ENCODE measurements at places on chromosomes 4 and X. TPM values are rescaled to one million over a fixed set of nuclear protein-coding genes. Genes with fewer than 3 reads are reported as not detected.

DNA sequence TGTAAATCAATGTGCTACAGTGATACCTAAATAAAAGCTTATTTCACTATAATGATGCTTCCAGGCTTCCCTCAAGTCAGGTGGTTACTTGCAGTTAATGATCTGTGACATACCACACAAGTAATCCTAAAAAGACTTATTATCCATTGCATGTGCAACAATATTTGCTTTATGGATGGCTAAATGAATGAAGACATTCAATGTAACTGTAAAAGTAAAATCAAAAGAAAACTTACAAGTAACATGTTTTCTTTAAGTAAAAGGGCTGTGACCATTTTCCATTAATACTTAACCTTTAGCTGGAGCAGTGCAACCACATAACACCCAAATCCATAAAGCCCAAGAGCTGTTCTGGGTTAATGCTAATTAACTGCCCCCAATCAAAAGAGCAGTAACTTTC lies 42.6 kb downstream of the RAB28 start:
- DNase-seq: no peak

- DNase-seq: no peak
Measured at GRCh38 chrX:46330981-46331380, 214.2 kb downstream of the ZNF674 start.

DNA sequence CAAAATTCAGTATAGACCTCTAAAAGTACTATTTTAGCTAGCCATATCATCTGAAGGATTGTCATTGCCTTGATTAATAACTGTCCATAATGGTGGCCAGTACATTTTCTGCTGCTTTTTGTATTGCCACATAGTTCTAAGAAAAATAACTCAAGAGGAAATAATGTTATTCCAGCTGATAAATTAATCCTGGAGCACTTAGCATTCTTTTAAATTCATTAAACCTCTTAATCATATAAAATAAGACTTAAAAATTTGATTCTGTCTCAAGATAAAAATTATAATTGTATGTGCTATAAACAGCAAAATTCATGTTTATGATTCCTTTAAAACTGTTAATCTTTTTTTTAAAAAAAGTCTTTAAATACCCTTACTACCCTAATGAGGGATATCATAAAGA lies 12.7 kb downstream of the PTPN13 start:
- DNase-seq: no peak

GRCh38 chr4:65502131-65502701 lies 168.1 kb downstream of the EPHA5 start:
- DNase-seq: peak; percentile 83

- DNase-seq: no peak
Measured at GRCh38 chr4:99918656-99919055, 24.4 kb upstream of the LAMTOR3 start.

DNA sequence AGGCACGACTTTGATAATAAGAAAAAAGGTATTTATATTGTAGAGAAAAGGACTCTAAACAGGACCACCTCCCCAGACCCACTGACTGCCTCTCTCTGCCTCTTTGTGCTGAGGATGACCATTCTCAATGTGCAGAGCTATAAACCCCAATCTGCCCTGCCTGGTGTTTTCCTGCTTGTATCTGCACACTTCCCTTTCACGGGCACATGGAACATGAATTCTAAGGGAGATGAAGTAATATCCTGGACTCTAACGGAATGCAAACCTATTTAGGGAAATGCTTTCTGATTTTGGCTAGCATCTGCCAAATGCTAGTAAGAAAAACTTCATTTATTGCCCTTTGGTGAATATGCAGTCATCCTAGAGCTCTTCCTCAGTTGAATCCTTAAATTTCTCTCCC lies 2.4 kb downstream of the DIPK2B start:
- DNase-seq: no peak

- DNase-seq: no peak
Measured at GRCh38 chr4:182017038-182017437, 226.2 kb upstream of the TENM3 start.

GRCh38 chrX:36083256-36083655 lies 163.7 kb downstream of the CFAP47 start:
- no peak for DNase-seq

- DNase-seq: peak; percentile 9
Measured at GRCh38 chr4:42906891-42907759, 14.6 kb downstream of the GRXCR1 start.

DNA sequence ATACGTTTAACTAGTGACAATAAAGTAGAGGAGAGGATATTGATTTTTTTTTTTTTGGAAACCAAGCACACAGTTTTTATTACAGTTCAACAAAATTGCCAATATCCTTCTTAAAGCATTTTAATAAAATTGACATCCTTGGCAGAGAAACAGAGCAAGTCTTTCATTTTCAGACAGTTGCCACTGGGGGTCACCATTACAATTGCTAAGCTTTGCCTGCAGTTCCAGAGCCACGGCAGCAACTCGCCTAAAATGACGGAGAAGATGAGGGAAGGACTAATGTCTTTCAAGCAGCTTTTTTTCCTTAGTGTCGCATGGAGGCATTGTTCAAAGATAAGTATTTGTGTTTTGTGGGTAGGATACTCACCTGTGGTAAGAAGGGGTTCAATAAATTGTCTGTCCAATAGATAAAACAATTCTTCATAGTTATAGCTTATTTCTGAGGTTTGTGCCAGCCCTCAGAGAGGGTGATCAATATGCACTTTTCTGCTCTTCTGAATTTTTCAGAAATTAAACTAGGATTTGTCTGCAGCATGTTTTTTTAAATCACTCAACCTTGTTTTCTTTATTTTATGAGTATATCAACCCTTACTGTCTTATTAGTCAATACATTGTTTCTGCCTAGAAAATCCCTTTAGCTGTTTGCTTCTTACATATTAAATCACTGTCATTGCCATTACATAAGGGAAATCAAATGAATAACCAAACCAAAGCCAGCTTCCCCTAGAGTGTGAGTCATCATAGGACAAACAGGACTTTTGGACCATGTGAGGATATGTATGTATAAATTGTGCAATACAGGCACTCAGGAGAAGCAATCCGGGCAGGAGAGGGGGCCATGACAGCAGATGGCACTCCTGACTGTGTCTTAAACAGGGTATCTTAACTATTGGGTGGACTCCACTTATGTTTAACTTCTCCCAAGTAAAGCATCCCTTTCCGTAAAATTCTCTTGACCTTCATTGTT lies 508.1 kb upstream of the ARX start:
- DNase-seq: peak; percentile 68

DNA sequence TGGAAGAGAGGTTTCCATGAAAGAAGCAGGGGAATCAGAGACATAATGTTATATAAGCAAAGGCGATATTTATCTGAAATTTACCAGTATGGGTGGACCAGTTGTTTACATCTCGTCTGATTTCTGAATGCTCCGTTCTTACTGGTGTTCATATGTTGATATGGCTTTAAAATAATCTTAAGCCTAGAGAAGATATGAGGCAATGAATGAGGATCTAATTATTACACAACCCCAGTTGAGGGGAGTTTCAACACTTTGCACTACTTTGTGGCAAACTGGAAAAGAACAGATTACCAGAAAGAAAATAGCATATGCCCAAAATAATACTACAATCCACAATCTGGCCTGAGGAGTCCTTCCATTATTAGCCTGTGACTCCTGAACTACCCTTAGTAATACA lies 263.3 kb upstream of the MAGEB2 start:
- DNase-seq: no peak

GRCh38 chr4:144614850-144615585 lies 30.9 kb upstream of the HHIP start:
- no peak for DNase-seq

- DNase-seq: peak; percentile 9
Measured at GRCh38 chr4:95599777-95600400, 51.1 kb upstream of the UNC5C start.

GRCh38 chr4:42344749-42345148 lies 52.5 kb upstream of the SHISA3 start:
- DNase-seq: no peak

- no peak for DNase-seq
Measured at GRCh38 chrX:120517936-120518335, 42.8 kb downstream of the CUL4B start.

DNA sequence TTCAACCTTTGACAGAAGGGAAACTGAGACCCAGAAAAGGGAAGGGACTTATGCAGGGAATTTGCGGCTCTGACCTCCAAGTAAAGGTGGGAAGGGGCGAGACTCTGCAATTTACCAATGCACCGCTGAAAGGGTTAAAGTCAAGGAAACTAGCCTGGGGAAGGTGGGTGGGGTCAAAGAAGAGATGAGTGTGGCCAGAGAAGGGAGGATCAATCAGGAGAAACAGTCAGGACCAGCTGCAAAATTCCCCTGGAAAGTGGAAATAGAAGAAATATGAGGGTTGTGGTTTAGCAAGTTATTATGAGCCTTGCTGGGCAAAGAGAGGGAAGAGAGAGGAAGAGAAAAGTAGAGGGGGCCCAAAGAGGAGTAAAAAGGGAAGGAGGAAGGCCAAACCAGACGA lies 30.5 kb downstream of the STARD8 start:
- no peak for DNase-seq

DNA sequence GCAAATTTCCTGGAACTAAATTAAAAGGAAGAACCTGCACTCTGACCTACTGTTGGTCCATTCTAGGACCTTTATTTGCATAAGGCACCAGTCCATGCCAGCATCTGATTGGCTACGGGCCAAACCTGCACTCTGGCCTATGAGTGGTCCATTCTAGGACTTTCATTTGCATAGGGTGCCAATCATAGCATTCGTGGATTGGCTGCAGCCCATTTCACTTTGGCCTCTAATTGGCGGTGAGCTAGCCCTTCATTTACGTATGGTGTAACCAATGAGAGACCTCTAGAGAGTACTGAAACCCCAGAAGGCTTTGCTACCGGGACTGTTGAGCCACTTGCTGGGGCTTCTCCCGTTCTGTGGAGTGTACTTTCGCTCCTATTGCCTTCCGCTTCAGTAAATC lies 6.1 kb upstream of the RNF175 start:
- no peak for DNase-seq

- no peak for DNase-seq
Measured at GRCh38 chr4:24521544-24521943, 62.8 kb downstream of the DHX15 start.

DNA sequence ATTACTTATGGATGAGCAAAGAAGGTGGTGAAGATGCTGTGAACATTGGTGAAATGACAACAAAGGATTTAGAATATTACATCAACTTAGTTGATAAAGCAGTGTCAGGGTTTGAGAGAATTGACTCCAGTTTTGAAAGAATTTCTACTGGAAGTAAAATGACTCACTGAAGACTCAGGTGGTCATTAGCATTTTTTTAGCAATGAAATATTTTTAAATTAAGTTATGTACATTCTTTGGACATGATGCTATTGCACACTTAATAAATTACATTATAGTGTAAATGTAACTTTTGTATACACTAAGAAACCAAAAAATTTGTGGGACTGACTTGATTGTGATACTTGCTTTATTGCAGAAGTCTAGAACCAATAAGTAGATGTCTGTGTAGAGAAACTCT lies 56.9 kb downstream of the USO1 start:
- DNase-seq: no peak

DNA sequence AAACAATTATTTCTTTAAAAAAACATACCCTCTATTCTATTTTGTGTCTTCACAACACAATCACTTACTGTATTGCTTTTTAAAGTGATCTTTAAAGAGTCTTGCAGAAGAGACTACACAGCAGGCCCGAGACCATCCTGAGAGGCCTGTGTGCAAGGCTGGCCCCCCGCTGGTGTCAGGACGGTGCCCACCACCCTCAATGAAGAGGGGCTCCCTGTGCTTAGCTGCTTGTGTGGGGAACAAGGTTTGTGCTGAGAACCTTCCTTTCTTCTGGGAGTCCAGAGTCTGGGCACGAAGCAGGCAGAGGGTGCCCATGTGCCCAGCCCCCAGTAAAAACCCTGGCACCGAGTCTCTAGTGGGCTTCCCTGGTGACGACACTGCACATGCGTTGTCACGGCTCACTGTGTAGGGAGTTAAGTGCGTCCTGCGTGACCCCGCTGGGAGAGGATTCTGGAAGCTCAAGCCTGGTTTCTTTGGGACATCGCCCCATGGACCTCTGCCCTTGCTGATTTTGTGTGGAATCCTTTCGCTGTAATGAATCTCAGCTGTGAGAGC lies 22.0 kb downstream of the RGS12 start:
- no peak for DNase-seq

DNA sequence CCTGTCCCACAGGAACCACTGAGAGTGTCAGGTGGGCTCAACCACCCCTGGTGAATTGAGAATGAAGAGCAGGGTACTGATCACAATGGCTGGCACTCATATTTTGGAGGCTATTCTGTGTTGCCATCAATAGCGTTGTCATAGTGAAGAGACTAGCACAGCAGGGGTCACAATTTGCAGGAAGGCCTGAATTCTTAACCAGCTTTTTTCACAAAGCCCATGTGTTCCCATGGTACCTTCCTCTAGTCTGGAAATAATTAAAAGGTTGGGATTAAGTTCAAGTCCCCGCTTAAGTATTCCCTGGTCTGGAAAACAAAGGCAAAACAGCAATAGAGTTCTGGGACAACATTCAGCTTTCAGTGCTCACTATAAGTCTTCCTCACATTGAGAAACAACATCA lies 1051.7 kb downstream of the C4orf33 start:
- no peak for DNase-seq

DNA sequence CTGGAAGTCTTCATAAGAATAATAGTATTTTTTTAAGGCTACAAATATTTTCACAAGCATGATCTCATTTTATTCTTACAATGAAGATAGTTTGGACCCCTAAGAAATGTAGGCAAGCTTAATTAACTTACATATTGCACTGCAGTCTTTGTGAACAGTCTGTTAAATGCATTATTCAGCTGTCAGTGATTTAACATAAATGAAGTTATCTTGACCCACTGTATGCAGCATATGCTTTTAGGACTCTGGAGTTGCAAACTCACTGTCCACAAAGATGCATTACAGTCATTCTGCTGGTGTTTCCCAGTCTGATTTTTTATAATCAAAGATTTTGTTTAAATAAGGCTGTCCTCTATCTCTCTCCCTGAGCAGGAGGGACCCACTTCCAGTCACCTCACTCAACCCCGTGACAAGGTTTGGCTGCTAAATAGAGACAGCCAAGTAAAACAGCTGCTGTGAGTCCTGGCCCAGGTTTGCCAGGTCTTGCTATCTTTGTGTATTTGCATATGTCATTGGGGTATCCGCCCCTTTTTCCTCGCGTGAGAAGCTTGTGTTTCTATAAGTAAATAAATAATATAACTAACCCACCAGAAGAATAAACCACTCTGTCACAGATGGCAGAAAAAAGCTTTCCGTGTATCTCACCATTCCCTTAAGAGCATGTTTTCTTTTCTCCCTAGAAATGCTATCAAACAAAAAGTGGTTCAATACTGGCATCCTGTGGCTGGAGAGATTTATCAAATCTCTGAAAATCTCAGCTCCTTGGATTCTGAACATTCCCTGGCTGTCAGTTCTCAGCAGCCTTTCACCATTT lies 67.0 kb downstream of the SLC7A11 start:
- DNase-seq: no peak

GRCh38 chrX:131821945-131822622 lies 201.0 kb upstream of the STK26 start:
- no peak for DNase-seq

GRCh38 chrX:26262121-26262523 lies 46.2 kb downstream of the MAGEB5 start:
- no peak for DNase-seq

FAM53A gene
- total RNA-seq: 0.46 TPM

ADAD1 gene
- not detected for total RNA-seq

ZNF280C gene
- total RNA-seq: 5.8 TPM

TKTL2 gene
- not detected for total RNA-seq

TTC29 gene
- total RNA-seq: not detected

ZXDB gene
- 5.6 TPM for total RNA-seq

PKD2 gene
- 18.8 TPM for total RNA-seq

SMR3B gene
- total RNA-seq: not detected

TEX13D gene
- total RNA-seq: not detected

STARD8 gene
- 3.1 TPM for total RNA-seq

FSTL5 gene
- total RNA-seq: 0.14 TPM

SNCA gene
- total RNA-seq: 29.6 TPM

Data from H4 (cell line).